ENCODE measurements at places on chromosomes 1 and 21.
A peak's percentile ranks its signal among the peaks of the same experiment; 100 is the strongest.

GRCh38 chr1:17113963-17114362, 5.3 kb downstream of the PADI2 start:
- DNase-seq: no peak

DNA sequence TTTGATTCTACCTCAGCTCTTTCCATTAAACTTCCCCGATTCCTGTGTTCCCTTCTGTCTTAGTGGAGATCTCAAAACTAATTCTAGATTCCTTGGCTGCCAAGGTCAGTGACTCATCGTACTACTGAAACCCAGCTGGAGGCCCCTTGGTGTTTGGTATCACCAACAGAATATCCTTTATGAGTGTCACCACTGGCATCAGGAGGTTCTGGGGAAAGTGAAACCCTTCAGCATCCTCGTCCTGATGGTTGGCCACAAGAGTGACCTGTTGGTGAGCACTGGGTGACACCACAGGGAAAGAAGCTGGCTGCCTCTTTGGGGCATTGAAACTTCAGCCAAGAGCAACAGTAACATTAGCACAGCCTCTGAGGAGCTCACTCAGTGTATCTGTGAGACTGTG, 9.6 kb downstream of the RAB42 start:
- no peak for DNase-seq

DNA sequence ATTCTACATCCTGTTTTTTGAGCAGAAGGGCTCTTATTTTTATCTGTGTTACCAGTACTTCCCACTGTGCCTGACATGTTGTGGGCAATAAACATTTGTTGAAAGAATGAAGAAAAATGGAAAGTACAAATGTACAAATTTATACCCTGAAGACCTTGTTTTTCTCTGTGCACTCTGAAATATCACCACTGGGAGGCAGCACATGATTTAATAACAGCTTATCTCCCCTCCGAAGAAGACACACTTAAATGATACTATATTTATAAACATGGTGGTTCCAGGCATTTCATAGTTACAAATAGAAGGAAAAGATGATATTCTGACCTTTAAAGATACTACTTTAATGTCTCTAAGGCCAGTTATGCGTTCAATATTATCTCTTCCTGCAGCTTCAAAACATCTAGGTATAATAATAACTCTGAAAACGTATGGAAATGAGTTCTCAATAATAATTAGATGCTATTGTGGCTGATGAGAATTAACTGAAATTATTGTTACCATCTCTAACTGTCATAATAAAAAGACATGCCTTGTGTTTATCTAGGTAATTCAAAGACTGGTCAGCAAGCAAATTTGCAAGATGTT, 12.8 kb downstream of the DYNLT5 start:
- peak; percentile 58 for DNase-seq

DNA sequence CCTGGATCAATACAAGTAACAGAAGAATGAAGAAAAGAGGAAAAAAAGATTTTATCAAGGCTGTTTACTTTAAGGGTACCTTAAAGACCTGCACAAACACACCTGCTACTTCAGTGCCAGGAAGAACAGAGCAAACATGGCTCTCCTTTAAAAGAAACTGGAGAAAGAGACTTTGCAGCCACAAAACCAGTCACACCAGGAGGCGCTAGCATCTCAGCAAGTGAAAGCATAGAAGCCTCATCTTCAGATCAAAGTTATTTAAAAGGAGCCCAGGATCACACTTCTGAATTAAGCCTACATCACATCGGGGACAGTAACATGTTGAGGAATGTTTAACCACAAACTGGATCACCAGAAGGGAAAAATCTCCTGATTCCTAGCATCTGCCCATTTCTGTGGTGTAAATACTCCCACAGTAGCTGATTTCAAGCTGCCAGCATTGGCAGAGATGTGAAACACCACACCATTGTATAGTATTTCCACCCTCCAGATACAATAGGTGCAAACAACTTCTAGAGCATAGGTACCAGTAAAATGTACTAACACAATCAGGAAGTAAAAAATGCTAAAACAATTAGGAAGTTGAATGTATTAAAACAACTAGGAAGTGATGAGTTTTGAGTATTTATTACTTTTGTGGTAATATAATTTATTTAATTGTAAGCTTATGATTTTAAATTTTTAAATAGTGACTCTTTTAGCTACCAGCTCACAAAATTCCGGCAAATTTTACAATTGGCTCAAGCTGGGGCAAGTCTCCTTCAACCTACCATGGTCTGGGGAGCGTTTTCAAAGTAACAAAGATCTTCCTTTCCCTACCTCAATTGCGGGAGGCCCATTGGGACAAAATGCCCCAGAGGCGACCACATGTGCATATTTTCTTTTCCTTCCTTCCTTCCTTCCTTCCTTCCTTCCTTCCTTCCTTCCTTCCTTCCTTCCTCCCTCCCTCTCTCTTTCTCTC, 105.3 kb upstream of the CLDN14 start:
- no peak for DNase-seq

All from muscle of back (tissue), 13 donors.